Left lung (tissue), 14 donors: ENCODE measurements at places on chromosomes 7 and 10. TPM values are rescaled to one million over a fixed set of nuclear protein-coding genes. Genes with fewer than 3 reads are reported as not detected.

GRCh38 chr7:73358590-73359275, 30.8 kb downstream of the FKBP6 start:
- no peaks in the 10 kb centered on the region for H3K27me3 ChIP-seq
- H3K4me1 ChIP-seq = peaks cover 5% of the 10 kb centered on the region
- DNase-seq = no peak
- no peaks in the 10 kb centered on the region for H3K36me3 ChIP-seq

DNA sequence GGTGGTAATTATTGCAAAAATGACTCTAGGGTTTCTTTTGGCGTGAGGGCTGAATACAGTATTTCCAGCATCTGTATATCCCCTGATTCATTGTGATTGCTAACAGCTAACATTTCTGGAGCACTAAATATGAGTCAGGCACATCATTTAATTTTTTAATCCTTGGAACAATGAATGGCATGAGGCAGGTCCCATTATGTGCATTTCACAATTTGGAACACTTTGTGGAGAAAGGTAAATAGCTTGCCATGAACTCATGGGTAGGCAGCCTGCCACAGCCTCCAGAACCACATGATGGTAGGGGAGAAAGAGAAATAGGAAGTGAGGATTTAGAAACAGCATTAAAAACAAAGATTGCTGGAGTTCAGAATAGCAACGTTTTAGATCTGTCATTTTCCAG, 1.7 kb downstream of the NPTX2 start:
- peaks cover 93% of the 10 kb centered on the region for H3K27me3 ChIP-seq
- DNase-seq = no peak
- H3K4me1 ChIP-seq = peaks cover 19% of the 10 kb centered on the region
- H3K4me3 ChIP-seq = no peak overlapping the region
- no peak overlapping the region for H3K27ac ChIP-seq
- H3K36me3 ChIP-seq = no peaks in the 10 kb centered on the region

DNA sequence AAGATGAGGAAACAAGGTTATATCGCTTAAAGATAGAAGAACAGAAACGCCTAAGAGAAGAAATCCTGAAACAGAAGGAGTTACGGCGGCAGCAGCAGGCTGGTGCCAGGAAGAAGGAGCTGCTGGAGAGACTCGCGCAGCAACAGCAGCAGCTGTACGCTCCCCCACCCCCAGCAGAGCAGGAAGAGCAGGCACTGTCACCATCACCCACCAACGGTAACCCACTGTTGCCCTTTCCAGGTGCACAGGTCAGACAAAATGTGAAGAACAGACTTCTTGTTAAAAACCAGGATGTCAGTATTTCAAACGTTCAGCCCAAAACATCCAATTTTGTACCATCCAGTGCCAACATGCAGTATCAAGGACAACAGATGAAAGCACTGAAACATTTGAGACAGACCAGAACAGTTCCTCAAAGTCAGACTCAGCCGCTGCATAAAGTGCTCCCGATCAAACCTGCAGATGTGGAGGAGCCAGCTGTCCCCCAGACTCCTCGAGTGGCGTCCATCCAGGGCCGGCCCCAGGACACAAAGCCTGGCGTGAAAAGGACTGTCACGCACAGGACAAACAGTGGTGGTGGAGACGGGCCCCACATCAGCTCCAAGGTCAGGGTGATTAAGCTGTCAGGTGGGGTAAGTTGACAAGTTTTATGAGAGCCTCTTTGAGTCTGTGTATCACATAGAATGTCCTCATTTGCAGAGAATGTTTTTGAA, 67.1 kb downstream of the SHH start:
- H3K27me3 ChIP-seq = no peaks in the 10 kb centered on the region
- DNase-seq = no peak
- no peaks in the 10 kb centered on the region for H3K4me1 ChIP-seq

Gene PRKAR2B
- polyA plus RNA-seq = 11.2 TPM

Gene PIP4K2A
- polyA plus RNA-seq = 24.9 TPM
